ENCODE measurements at places on chromosomes 12 and 14.
A peak's percentile ranks its signal among the peaks of the same experiment; 100 is the strongest.

GRCh38 chr14:79911744-79912143 lies 299.6 kb downstream of the DIO2 start:
- DNase-seq, result no peak

DNA sequence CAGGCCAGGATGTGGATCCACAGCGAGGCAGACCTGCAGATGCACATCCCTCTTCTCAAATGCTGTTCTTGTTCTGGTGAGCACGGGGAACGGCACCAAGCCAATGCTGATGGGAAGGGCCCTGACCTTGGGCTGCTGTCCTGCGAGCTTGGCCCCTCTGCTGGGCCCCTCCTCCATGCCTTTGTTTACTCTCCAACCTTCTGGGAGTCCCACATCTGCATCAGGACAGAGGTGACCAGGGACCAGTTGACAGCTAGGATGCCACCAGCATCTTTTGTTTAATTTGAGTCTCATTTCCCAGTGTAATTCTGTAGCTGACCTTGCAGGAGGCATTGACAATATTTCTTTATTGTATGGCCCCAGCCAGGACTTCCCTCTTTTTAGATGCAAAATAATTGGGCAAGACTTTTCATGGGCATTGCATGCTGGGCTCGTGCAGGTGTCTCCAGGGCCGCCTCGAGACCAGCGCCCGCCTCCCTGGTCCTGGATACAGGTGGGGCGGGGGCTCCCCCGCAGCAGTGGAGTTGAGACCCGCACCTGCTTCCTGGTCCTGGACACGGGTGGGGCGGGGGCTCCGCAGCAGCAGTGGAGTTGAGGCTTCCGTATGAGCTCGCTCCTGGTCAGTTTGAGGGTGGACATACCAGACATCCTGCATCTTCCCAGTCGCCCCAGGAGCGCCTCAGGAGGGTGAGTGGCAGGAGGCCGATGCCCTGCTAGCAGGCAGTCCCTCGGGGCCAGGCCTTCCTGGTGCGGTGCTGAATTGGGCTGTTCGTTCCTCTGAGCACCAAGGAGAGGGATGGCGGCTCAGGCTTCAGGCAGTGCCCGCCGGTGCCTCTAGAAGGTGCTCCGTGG lies 11.4 kb downstream of the PACS2 start:
- peak; percentile 49 for DNase-seq

GRCh38 chr12:84412226-84412625 lies 500.4 kb downstream of the SLC6A15 start:
- no peak for DNase-seq

- DNase-seq, result no peak
These were observed 97.9 kb upstream of the RESF1 start for GRCh38 chr12:31861360-31861759.

DNA sequence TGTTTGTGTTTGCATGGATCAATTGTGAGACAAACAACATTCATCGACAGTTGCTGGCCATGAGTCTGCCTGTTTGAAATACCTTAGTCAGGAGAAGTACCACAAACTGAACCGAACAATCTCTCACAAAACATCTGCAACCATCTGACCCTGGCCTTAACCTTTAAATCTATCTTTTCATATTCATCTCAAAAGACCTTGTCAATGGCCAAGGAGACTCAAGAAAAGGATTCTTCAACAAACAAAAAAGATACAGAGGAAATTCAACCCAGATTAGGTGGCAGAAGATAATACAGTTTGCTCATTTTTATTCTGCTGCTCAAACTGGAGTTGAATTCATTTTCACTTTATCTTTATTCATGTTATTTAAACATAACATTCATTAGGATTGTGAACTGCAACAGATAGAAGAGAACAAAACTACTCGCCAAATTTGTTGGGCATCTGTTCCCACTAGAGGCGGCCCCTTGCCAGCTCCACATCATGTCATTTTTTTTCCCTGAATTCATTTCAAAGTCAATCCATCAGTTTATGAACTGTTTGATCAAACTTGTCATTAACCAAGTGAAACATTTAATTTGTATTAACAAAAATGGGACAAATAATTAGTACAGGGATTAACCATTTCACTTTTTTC lies 152.3 kb upstream of the OTX2 start:
- no peak for DNase-seq

- DNase-seq, result no peak
These were observed 618 bp upstream of the ANKRD52 start for GRCh38 chr12:56258820-56259183.

- no peak for DNase-seq
These were observed 5.2 kb upstream of the RNASE6 start for GRCh38 chr14:20775901-20776300.

- no peak for DNase-seq
These were observed 262.0 kb downstream of the MED13L start for GRCh38 chr12:116015525-116015924.

DNA sequence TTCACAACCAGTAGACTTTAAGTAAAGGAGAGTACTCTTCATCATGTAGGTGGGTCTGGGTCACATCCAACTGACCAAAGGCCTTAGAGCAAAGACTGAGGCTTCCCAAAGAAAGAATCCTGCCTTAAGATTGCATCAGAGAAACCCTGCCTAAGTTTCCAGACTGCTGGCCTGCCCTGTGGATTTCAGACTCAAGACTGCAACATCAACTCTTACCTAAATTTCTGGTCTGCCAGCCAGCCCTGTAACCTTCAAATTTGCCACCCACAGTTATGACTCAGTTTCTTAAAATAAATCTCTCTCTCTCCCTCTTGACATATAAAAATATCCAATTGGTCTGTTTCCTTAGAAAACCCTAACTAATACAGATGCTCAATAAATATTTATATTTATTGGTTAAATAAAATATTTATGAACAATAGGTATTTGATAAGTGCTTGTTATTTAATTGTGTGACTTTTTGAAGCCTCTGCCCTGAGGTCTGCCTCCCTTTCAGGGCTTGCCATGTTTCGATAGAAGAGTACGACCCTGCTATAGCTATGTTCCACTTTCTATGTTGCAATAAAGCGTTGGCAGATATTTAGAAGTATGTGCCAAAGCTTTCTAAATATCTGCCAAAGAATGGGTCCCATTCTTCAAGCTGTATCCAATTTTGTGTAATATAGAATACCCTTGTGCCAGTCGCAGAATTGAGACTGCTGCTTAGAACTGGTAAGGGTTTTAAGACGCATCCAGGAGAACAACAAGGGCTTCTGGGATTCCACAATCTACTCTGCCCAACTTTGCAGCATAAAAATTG lies 65.7 kb downstream of the TMEM30B start:
- DNase-seq, result no peak

- no peak for DNase-seq
These were observed 119.1 kb downstream of the DENND5B start for GRCh38 chr12:31471823-31472222.

DNA sequence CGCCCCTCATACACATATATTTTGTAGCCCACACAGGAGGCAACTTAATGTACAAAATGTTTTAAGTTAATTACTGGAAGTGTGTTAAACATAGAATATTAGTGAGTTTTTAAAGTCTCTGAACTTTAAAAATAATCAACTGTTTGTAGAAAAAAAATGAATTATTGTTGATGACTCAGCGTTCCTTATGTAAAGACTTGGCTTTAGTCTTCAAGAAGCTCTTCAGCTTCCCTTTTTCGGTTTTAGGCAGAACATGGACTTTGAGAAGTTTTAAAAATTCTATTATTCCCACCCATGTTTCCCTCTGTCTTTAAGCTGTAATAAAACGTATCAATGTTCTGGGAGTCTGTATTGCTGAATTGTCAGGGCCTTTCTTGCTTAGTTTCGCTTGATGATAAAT lies 269.5 kb downstream of the FBXL14 start:
- no peak for DNase-seq

GRCh38 chr14:96126339-96126782 lies 78.3 kb upstream of the BDKRB2 start:
- no peak for DNase-seq

- DNase-seq, result peak; percentile 97
These were observed 27.1 kb downstream of the KRT18 start for GRCh38 chr12:52975820-52976573.

- DNase-seq, result no peak
These were observed 116.2 kb upstream of the ARID2 start for GRCh38 chr12:45613296-45613695.

DNA sequence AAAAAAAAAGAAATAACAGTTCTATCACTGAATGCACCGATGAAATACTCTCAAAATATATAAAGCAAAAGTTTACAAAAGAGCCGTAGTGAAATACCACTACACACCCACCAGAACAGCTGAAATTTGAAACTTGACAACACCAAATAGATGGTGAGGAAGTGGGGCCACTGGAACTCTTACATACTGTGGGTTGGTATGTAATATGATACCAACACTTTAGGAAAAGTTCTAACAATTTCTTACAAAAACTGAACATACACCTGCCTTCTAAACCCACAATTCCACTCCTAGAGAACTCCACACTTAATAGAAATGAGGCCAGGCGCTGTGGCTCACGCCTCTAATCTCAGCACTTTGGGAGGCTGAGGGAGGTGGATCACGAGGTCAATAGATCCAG lies 14.1 kb downstream of the EIF5 start:
- DNase-seq, result no peak

DNA sequence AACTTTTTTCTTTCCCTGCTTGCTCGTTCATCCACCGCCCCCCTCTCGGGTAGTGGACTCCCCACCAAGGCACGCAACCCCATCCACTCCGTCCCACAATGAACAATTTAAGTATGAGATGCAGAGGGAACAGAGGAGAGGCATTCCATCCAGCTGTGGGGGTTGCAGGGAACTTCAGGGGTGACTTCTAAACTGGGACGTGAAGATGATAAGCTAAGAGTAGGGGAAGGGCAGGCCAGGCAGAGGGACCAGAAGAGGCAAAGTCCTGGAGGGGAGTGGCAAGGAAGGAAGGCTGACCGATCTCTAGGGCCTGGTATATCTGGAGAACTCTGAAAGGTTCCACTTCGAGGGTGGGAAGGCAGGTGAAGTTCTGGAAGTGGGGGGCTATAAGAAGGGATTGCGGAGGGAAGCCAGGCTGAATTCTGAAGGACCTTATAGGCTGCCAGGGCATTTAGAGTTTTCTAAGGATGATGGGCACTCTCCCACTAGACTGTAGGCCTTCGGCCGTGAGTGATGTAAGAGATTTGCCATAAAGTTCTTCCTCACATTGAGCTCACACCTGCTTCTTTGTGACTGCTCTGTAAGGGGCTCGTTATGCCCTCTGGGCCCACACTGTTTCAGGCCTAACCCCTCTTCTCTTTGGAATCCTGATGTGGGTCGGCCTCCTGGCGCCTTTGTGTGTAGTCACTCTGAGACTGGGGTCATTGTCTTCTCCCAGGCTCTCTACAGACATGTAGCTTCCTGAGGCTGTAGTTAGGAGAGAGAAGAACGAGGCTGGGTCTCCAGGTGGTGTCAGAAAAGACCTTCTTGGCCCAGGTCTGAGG lies 12.1 kb downstream of the NFATC4 start:
- no peak for DNase-seq

- DNase-seq, result no peak
These were observed 388.7 kb downstream of the TMEM117 start for GRCh38 chr12:44224399-44225148.

- DNase-seq, result no peak
These were observed 147.2 kb downstream of the KSR2 start for GRCh38 chr12:117821480-117822175.

DNA sequence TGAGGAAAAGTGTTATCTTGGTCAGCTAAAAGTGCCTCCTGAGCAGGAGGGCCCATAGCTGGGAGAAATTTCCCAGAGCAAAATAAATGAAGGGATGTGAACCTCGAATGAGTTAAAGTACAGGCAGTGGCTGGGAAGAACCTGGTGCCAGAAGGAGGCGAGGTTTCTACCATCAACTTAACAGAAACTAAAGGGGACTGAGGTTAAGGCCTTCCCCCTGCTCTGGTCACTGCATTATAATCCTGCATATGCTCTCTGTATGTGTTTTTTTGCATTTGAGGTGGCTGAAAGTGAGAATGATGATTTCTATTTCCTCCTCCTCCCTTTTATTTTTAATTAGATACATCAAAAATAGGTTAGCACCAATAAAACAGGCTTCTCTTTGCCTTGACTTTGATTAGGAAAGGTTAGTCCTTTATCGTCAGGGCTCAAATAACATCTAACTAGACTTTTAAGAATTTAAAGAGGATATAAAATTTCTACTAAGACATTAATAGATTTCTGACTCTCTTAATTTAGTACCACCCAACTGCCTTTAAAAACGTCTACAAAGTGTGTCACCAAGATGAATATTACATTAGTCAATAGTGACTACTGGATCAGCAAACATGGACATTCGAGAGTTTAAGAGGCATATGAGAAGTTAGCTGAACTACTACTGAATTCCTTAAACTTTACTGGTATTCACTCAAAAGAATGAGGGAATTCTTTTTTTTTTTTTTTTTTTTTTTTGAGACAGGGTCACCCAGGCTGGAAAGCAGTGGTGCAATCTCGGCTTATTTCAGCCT lies 49.2 kb downstream of the GALNT4 start:
- DNase-seq, result no peak

DNA sequence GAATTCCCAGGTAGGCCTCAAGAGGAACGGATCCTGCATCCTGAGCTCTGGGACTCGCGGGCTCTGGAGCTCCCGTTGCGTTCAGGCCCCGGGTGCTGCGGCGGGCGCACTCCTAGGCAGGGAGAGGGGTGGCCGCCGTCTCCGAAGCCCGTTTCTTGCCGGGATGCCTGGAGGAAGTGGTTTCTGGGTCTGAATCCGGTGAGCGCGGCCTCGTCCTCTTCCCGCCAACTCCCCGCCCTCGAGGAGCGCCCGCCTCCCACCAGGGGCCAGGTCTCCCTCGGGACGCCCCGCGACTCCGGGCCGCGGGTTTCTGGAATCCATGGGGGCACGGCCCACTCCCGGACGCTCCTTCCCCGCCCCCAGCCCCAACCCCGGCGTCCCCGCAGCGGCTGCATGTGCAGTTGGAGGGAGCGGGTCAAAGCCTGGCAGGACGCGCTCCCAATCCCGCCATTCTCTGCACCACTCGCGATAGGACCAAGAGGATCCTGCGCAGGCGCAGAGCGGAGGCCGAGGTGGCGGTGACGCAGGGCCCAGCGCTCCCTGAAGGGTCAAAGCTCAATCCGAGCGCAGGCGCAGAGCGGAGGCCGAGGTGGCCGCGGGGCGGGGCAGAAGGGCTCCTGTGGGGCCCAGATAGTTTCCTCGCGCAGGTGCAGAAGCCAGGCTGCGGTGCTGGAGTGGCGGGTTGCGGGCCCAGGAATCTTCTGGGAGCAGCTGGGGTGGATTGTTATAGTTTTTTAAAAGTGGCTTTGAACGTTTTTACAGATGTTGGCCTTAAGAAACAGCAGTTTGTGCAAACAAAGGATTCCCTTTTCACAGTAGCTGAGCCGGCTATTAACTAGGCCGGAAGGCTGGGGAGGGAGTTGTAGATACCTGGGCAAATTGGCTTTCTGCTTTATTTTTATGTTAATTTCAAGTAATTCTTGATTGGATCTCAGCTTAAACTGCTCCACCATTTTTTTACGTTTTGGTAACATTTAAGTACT lies 796.4 kb downstream of the AACS start:
- no peak for DNase-seq

DNA sequence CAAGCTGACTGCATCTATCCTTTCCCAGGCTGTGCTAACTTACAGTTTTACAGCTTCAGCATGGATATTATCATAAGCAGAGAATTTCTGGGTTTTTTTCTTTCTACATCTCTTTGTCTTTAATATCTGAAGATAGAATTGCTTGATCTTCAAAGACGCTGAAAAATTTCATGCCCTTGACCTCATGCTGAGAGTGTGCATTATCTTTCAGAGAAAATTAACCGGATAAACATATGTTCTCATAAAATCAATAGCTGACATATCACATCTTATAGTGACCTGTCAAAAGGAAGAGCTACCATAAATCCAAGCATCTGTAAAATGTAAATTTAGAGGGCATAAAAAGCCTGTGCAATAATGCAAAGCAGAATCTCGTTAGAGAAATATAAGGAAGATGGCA lies 1704.1 kb upstream of the FLRT2 start:
- no peak for DNase-seq
